Stimulated activated CD8-positive, alpha-beta memory T cell treated with anti-CD3 and anti-CD28 coated beads, Interleukin-12 subunit alpha, Interleukin-12 subunit beta, amount 100 ng/mL, for 1 hour (primary cell): ENCODE measurements at places on chromosomes 16 and 17.

DNA sequence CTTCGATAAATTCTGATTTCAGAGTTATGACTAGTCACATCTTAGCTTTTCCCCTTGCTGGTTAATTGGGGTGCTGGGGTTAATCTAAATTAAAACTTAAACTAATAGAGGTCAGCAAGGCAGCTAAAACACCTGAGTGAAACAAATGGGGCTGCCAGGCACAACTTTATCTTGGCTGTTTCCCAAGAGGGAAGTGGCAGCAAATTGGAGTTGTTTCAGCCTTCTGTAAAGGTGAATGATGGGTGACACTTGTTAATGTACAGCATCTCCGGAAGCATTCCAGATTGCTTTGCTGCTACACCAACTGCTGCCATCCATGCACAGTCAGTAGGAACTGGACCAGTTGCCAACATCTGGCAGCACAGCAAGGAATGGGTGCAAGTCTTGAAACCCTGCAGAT is 43.9 kb downstream of the AATF start:
- no peak for DNase-seq

- DNase-seq: no peak
These were observed 13.2 kb downstream of the CA7 start for GRCh38 chr16:66857437-66857836.

GRCh38 chr17:58311429-58311894 is 17.1 kb downstream of the TSPOAP1 start:
- DNase-seq: no peak

- DNase-seq: no peak
These were observed 5.8 kb upstream of the ARMC5 start for GRCh38 chr16:31453255-31454204.

DNA sequence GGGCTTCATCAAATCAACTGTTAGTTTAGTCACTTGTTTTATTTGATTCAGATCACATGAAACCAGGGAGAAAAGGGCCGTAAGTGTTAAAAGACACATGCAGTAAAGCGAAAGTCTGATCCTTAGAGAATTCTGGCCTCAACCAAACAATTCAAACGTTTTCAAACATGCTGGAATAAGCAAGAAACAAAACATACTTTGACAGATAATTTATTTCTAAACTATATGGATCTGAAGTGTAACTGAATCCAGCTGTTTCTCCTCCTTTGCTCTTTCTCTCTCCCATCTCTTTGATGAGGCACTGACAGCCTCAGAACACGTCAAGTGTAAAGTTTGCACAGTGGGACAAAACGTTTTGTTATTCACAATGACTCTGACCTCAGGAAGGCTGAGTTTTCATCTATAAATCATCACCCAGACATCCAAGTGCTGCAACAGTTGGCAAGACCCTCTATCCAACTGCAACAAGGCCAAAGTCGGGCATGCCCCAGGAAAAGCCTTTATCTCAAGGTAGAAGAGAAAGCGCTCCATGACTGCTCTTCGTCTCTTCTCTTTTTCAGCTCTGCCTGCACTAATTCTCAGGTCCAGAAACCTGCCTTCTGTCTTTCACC is 267.1 kb upstream of the MYOCD start:
- no peak for DNase-seq

DNA sequence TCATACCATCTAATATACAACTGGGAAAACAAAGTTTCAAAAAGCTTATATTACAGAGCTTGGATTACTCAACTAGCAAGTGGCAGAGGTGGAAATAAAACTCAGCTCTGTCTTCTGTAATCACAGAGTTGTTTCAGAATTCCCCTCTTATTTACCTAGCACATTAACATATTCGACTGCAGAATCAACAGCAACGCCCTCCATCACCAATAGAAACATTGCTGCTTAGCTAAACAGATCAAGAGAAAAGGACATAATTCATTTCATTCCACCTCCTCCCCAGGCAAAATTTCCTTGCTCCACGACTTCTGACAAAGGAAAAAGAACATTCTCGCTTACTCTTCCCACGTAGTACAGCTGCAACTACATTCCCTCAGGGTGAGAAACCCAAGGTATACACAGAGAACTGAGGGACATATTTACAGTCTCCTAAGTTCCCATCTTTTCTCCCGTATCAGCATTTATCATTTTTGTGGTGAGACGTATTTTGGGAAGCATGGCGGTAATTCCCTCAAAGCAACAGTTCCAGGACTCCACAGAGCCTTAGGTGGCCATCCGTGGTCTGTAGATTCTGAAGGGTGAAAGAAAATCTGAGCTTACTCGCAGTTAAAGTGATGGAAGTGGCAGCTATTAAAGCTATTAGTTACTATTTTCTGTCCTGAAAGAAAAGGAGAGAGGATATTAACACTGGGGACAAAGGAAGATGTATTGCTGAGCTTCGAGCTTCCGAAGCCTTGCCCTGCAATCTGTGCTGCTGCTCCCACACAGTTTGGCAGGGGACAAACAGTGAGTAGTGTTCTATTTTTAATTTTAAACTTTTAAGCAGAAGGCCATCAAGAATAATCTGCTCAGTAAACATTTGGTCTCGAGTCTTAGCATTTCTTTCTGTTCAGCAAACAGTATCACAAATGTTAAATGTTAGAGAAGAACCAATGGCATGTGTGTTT is 1296.2 kb downstream of the CDH8 start:
- DNase-seq: no peak

- DNase-seq: no peak
These were observed 3.6 kb downstream of the CRAMP1 start for GRCh38 chr16:1615761-1616160.

DNA sequence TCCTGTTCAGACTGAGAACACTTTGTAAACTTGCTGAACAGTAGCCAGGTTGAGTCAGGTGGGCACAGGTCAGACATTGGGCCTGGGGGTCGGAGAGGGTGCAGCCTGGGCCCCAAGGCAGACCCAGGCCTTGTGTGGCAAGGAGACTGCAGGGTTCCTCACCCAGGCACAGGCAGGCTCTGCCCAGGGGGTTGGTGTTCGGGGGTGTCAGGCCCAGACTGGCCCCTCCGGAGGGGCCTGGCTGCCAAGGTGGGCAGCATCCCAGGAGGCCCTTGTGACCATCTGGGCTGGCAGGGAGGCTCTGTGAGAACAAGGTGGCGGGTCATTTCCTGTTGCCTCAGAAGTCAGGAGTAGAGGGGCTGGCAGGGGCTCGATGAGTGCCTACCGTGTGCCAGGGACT is 585 bp upstream of the MYO15A start:
- no peak for DNase-seq

- no peak for DNase-seq
These were observed 2.3 kb upstream of the ALKBH5 start for GRCh38 chr17:18181358-18181757.

DNA sequence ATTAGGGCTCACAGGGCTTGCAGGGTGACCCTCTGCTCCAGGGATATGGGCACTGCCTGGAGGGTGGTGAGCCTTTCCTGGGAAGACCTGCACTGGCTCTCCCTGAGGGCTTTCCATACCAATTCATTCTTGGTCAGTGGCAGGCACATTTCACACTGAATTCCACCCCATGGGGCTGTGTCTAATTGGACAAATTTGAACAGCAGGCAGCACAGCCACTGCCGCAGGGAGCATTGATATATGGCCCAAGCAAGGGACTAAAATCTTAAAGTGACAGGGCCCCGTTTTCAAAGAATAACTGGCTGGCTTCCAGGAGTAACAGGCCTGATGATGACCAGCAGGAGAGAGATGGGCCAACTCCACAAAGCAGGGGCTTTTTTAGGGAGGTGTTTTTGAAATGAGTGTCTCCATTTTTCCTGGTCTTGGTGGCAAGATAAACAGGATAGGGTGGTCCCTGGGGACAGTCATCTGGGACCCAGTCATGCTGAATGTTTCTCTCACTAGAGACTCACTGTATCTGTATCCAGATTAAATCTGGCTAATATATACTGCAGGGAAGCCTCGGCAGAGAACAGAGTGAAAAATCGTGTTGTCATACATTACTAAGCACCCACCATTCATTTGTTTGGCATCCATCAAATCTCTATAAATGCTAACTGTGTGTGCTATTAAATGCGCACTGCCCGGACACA is 74.1 kb upstream of the TBX2 start:
- DNase-seq: no peak

DNA sequence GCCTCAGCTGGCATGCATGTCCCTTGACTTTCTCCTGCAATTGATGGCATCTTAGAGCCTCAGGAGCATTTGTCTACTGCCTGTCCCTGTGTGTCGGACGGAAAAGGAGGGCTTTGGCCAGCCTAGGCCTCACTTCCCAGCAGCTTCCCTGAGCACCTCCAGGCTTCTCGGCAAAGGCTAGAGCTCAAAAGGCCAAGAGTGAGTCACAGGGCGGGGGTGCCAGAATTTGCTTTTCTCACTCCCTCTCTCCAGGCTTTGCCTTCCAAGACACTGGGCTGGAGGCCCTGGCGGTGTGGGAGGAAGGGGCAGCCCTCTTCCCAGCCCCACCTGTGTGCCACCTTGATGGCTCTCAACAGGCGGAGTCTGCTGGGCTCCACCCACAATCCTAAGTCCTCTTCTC is 107.3 kb upstream of the MAF start:
- no peak for DNase-seq

DNA sequence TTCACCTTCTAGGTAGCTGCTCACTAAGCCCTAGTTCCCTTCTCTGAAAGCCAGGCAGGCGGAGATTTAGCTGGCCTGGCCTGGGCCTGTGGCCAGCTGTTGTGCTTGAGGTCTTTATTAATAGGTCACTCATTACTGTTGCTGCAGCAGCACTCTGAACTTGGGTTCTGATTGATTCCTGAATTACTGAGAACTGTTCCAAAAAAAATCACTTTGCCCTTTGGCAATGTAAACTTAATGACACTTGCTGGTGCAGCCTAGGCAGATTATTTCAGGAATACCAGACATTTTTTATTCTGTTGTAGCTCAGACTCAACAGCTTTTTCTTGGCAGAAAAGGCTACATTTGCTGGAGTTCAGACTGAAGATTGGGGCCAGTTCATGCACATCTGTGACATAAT is 2.7 kb downstream of the TOM1L1 start:
- no peak for DNase-seq

GRCh38 chr16:78642621-78643285 is 543.3 kb downstream of the WWOX start:
- DNase-seq: no peak

- DNase-seq: no peak
These were observed at the start of gene HIGD1B for GRCh38 chr17:44847586-44847985. TSS of gene HIGD1B (plus strand) at chr17:44847883. CDS start at chr17:44848153, 270 bp downstream.

DNA sequence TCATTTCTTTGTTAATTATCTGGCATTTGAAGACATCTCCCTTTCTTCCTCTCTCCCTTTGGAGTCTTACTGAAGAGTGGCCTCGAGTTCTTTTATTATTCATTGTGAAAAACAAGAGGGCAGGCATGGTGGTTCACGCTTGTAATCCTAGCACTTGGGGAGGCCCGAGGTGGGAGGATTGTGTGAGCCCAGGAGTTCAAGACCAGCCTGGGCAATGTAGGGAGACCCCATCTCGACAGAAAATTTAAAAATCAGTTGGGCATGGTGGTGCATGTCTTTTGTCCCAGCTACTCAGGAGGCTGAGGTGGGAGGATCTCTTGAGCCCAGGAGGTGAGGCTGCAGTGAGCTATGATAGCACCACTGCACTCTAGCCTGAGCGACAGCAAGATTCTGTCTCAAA is 20.1 kb downstream of the BPTF start:
- DNase-seq: no peak

DNA sequence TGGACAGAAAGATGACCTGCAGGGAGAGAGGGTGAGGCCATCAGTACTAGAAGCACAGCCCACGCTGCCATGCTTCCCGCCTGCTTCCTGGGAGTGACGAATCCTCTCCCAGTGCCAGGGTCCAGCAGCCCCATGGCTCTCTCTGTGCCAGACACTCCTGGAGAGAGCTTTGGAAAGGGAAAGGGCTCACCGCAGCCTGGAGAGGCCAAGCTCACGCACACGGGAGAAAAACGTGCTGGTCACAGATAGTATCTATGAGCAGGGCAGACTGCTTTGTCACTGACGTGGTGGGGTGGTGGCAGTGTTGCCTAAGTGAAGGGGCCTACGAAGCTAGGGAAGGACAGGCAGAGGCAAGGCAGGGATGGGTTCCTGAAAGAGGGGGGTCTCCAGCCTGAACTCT is 5.4 kb downstream of the WBP2 start:
- no peak for DNase-seq

GRCh38 chr17:8944748-8945147 is 20.8 kb downstream of the PIK3R5 start:
- no peak for DNase-seq

DNA sequence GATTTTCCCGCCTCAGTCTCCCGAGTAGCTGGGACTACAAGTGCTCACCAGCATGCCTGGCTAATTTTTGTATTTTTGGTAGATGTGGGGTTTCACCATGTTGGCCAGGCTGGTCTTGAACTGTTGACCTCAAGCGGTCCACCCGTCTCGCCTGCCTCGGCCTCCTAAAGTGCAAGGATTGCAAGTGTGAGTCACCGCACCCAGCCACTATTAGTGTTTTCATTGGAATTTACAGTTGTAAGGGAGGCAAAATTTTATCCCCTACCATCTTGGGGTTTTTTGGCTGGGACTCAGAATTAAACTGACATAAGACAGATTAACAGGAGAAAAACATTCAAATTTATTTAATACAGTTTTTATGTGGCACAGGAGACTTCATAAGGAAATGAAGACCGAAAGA is 12.3 kb upstream of the MYCBPAP start:
- DNase-seq: no peak

DNA sequence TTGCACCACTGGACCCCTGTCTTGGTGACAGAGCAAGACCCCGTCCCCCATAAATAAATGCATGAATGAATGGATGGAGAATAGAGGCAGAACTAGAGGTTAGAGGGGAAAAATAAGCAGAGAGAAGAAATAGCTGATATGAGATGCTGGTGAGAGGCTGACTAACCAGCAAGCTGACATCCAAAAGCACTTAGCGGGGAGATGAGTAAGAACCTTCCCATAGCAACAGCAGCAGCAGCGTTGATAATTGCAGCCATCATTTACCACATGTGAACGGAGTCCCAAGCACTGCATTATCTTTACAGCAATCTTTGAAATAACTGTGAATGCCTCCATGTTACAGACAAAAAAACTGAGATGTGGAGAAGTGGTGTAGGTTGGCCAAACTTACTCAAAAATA is 777.3 kb upstream of the EEF2KMT start:
- no peak for DNase-seq

- DNase-seq: no peak
These were observed 35.2 kb upstream of the DOC2B start for GRCh38 chr17:216625-217024.

- DNase-seq: no peak
These were observed 4.6 kb upstream of the HOXB4 start for GRCh38 chr17:48582750-48583069.
